Kidney capillary endothelial cell (primary cell): ENCODE measurements at places on chromosomes 2 and 18.

DNA sequence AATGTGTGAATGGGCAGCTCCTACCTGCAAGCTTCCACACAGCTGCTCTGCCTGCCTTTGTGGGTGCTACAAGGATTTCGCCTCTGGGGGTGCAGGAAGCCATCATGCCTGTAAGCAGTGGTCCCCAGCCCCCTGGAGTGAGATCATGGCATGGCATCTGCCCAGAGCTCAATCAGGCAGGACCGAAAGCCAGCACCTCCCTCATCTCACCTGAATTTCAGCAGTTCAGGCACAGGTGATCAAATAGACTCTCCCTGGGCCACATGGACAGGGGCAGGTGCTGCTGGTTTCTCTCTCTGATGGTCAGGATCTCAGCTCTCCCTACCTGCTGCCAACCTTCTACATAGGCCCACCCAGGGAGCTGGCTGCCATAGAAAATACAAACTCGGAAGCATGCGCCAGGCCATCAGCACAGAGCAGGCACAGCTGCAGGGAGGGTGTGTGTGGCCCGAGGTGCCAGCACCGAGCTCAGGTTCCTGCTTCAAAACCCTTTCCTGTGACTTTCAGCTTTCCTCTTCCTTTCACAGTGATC lies 133.2 kb upstream of the ID2 start:
- DNase-seq = no peak

DNA sequence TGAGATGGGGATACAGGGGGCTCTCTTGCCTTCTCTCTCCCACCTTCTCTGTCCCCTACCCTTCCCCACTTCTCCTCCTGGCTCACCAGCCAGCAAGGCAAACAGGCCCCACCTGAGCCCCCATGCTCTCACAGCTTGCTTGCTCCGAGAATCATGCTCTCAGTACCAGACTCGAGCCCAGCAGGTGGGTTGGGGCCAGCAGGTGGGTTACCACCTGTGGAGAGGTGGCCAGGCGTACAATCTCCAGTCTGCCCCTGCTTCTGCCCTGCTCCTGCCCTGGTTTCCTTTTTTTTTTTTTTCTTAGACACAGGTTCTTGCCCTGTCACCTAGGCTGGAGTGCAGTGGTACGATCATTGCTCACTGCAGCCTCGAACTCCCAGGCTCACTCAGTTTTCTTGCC lies 214.5 kb downstream of the SH3RF3 start:
- no peak for DNase-seq

DNA sequence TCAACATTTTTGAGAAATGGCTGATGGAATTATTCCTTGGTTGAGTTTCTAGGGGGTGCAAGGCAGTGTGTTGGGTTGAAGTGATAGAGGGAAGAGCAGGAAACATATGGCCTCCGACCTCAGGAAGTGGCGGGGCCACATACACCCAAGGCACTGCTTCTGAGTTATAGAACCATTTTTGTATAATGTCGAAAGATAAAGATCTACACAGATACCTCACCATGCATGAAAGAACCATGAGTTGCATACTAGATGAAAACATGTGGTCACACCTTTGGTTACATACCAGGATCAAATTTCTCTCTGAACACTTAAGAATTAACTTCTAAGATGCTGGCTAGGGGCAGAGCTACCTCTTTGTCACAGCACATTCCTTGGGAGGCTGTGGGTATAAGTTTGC lies 23.2 kb downstream of the LAMA3 start:
- no peak for DNase-seq

- no peak for DNase-seq
Measured at GRCh38 chr2:4465671-4466070, 762.3 kb downstream of the DCDC2C start.

DNA sequence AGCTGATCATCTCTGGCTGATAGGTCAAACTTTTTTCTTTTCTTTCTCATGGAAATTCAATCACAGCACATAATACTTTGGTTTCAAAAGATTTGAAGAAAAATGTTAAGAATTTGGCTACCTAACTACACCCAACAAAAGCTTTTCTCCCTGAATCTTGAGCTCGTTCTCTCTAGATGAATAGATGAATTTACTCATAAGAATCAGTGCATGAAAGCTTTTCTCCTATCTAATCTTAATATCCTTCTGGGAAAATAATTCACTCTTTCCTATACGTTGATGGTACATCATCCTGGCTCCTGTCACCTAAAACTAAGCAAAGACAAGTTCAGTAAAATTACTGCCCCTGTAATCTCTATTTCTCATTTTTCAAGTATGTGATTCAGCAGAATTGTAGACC lies 1479.1 kb downstream of the DPP10 start:
- no peak for DNase-seq

- DNase-seq = no peak
Measured at GRCh38 chr2:189086710-189087109, 92.9 kb downstream of the COL5A2 start.

- DNase-seq = peak; percentile 35
Measured at GRCh38 chr2:3827673-3828575, 124.5 kb downstream of the DCDC2C start.

- no peak for DNase-seq
Measured at GRCh38 chr2:55672630-55673029, 21.0 kb downstream of the PNPT1 start.

- DNase-seq = no peak
Measured at GRCh38 chr2:75054296-75054695, 95.9 kb downstream of the POLE4 start.

DNA sequence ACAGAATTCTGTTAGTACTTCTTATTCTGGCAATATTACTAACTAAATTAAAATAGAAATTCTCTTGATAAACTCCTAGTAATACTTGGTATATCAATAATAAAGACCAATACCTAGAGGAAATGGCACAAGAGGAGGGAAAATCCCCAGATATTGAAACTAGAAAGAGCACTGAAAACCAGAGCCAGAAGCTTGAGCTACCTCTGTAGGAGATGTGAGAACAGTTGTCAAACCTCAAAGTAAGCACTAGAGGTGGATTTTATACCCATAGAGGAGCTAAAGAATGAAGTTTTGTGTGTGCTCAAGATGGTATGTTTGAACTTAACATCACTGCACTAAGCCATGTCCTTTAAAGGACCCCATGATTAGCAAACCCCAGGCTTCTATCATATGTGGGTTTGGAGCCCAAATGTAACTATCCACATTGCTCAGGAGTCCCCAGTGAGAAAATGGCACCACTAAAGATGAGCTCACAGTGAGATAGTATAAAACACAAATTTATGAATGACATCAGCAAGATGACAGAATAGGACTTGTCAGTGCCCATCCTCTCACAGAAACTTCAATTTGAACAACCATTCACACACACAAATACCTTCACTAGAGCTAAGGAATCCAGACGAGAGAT lies 122.1 kb downstream of the PKP4 start:
- DNase-seq = no peak

DNA sequence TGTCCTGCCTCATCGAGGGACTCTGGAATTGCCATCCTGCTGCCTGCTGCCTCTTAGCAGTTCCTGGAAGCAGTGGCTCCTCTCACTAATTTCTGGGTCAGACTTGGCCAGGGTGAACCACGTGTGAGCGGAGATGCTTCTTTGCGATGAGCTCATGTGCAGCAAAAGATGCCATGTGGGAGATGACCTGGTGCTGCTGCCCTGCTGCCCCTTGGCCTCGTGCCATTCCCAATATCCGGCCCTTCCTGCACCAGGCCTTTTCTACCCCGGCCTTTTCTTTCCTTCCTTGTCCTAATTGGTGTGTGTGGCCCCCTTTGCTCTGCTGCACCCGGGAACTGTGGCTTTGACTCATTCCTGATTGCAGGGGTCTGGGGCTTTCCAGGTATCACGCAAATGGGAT lies 296.9 kb upstream of the HS6ST1 start:
- DNase-seq = no peak

- DNase-seq = no peak
Measured at GRCh38 chr2:241540771-241541561, 17.6 kb upstream of the BOK start.

DNA sequence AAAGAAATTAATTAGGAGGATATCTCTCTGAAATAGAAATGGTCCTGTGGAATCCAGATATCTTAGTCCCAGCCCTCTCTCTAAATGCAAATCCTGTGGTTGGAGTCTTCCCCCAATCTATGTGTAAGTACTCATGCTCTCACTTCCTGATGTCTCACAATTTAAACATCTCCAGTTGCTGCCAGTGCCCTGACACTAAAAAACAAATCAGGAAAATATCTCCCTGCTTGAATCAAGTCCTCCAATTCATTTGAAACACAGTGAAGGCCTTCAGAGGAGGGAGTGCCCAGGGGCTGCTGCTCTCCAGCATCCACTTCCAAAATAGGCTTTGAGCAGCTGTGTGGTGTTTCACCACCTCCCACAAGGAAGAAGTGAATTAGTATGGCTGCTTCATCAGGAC lies 413.8 kb downstream of the RAD51AP2 start:
- DNase-seq = peak; percentile 32

DNA sequence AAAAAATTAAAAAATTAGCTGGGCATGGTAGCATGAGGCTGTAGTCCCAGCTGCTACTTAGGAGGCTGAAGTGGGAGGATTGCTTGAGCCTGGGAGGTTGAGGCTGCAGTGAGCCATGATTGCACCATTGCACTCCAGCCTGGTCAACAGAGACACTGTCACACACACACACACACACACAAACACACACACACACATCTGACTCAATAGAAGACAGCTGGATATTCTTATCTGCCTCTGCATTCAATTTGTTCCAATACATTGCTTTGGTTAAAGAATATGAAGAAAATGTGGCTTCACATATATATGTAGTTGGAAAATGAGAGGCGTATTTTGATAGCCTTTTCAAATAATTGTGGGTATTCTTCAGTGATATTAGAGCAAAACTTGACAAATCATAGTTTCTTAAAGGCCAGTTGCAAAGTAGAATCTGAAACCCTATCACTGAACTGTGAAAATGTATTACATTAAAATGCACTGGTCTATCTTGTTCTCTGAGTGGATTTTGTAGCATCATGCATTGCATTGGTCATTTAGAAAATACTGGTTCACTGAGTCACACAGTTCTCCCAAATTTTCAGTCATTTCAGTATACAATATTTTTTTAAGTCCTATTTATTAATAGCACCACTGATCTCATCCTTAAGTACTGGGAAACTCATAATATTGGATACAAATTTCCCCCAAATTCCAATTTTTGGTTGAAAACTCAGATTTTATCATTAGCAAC lies 140.9 kb downstream of the MCFD2 start:
- DNase-seq = no peak

DNA sequence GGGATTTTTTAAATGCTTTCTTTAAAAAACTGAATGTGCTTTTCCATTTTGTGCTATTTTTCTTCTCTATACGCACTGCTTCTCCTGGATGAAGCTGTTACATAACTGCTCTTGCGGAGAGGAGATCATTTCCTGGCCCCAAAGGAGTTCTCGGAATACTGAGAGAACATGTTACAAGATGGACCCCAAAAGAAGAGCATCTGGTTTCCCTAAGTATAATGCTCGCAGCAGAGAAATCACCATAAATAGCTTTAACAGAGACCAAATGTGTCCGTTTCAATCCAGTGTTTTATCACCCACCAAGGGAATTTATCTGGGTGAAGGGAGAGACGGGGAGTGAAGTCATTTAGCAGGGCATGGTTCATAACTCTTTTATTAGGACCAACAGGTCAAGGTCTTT lies 80.1 kb downstream of the RBM43 start:
- DNase-seq = no peak

GRCh38 chr2:180472133-180472532 lies 465.0 kb upstream of the CWC22 start:
- no peak for DNase-seq

DNA sequence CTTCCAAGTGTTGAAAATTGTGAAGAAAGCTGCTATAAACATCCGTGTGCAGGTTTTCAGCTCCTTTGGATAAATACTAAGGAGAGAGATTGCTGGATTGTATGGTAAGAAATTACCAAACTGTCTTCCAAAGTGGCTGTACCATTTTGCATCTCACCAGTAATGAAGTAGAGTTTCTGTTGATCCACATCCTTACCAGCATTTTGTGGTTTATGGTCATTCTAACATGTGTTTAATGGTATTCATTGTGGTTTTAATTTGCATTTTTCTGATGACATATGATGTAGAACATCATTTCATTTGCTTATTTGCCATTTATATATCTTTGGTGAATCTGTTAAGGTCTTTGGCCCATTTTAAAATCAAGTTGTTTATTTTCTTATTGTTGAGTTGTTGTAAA lies 260.7 kb downstream of the SPAG16 start:
- no peak for DNase-seq

DNA sequence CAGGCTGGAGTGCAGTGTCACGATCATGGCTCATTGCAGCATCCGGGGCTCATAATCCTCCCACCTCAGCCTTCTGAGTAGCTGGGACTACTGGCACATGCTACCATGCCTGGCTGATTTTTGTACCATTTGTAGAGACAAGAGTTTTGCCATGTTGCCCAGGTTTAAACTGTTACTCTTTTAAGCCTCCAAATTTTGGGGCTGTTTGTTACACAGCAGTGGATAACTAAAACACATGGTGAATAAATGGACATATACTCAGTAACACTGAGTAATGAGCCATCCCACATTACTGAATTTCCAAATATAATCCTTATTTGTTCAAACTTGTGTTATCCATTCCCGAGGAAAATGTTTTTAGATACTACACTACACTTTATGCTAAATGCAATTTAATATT lies 9.8 kb downstream of the ADCY3 start:
- no peak for DNase-seq

GRCh38 chr2:118658596-118659198 lies 188.8 kb downstream of the EN1 start:
- no peak for DNase-seq

- no peak for DNase-seq
Measured at GRCh38 chr18:32958746-32959145, 185.9 kb upstream of the KLHL14 start.

- no peak for DNase-seq
Measured at GRCh38 chr18:77822632-77823031, 573.0 kb downstream of the GALR1 start.

DNA sequence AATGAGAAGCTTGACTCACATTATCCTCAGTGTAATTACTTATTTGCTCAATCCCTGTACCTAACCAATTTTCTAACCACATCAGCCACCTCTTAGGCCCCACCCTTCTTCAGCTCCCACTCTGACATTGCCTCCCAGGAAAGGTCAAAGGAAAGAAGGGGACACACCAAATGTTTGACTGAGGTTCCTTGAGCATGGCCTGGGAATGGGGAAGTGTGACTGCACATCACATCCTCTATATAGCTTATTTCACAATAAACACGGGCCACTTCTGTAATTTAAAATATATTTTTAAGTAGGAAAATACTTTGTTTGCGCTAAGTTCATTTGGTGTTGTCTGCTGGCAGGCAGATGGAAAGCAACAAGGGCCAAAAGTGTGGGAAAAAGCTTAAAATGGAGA lies 3.0 kb upstream of the FIGLA start:
- no peak for DNase-seq

- DNase-seq = no peak
Measured at GRCh38 chr2:69113627-69114026, 100.6 kb downstream of the ANTXR1 start.
